ENCODE measurements at places on chromosomes 3 and 15.
A peak's percentile ranks its signal among the peaks of the same experiment; 100 is the strongest.

DNA sequence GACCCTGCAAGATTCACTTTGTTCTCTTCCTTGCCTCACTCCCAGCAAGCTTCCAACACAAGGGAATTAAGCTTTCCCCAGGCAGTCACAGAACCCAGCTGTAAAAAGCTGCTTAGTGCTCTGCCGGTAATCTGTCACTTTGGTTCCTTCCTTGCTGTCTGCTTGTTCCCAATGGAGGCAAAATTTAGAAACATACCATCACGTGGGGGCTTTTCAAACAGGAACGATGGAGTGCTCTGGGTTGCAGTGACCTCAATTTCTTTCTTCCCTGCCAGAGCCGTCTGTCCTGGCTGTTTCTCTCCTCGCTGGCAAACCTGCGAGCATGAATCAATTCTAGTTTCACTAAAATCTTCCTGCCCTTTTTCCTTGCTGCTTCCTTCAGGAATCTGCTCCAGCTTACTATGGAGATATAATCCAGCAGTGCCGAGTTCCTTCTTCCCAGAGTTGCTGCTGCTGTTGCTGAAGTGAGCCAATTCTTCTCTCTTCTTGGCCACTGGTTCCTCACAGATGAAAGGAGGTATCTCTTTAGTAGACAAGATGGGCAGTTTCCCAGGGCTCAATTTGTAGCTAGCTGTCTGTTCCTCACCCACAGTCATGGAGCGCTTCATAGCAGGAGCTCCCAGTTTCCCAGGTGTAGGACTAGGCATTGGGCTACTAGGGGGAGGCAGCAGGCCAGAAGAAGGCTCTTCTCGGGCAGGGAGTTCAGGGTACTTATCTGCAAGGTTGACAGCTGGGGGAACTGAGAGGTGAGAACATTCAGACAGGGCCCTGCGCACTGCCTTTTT, 88.1 kb downstream of the DHX30 start:
- DNase-seq, result no peak

GRCh38 chr15:70605606-70606410, 157.6 kb downstream of the UACA start:
- DNase-seq, result no peak

GRCh38 chr3:49805367-49805782, 2.3 kb downstream of the INKA1 start:
- DNase-seq, result no peak

GRCh38 chr3:113783463-113783862, 36.6 kb downstream of the ATP6V1A start:
- no peak for DNase-seq

DNA sequence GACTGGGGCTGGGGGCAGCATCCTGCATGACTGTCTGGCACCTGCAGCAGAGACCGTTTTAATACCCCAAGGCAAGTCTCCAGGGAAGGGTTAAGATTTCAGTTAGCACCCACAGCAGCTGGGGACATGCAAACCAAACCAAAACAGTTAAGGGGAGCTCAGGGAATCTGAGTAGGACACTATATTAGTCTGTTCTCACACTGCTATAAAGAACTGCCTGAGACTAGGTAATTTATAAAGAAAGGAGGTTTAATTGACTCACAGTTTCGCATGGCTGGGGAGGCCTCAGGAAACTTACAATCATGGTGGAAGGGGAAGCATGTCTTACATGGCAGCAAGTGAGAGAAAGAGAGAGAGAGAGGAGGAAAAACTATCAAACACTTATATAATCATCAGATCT, 25.3 kb downstream of the GALNT15 start:
- no peak for DNase-seq

DNA sequence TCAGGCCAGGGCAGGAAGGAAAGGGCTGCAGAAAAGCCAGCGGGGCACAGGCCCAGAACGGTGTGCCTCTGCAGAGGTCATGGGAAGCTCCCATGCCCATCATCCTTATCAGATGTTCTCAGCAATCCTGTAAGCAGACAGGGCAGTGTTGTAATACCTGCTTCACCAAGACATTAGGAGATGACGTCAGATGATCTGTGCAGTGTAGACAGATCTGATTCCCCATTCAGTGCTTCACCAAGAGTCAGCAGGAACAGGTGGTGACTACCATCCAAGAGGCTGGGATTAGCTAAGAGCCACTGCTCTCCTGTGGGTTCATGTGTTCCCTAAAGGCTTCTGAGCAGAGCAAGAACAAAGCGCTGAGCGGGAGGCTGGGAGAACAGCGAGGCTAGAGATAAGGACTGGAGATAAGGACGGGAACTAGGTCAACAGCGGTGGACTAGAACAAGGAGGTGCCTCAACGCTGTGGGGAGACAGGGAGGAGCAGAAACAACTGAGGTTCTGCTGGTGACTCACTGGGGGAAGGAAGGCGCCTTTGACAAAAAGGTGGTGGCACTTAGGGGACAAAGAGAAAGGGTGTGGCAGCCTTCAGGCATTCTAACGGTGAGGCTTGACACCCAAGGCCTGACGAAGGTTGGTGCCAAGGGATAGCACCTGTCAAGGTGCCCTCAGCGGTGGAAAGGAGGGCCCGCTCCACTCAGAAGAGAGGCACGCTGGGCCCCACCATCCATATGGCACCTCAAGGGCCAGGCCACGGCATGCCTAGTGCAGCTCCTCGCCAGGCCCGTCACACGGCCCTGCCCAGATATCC, 28.4 kb downstream of the CCDC12 start:
- DNase-seq, result peak; percentile 74
